ENCODE measurements at places on chromosomes 11 and 22. TPM values are rescaled to one million over a fixed set of nuclear protein-coding genes. Genes with fewer than 3 reads are reported as not detected.

Gene L3MBTL2
- 35.9 TPM for total RNA-seq

Gene SLC17A6
- total RNA-seq: not detected

Gene PHOX2A
- total RNA-seq: not detected

Gene PRG3
- not detected for total RNA-seq

Gene GGTLC2
- not detected for total RNA-seq

Gene ELF5
- total RNA-seq: not detected

Gene CCDC73
- total RNA-seq: not detected

Gene AAMDC
- total RNA-seq: 14.0 TPM

Gene CPT1A
- total RNA-seq: 31.1 TPM

Measured in placental pericyte (primary cell).